ENCODE measurements at places on chromosomes 4 and X.
A peak's percentile ranks its signal among the peaks of the same experiment; 100 is the strongest.

DNA sequence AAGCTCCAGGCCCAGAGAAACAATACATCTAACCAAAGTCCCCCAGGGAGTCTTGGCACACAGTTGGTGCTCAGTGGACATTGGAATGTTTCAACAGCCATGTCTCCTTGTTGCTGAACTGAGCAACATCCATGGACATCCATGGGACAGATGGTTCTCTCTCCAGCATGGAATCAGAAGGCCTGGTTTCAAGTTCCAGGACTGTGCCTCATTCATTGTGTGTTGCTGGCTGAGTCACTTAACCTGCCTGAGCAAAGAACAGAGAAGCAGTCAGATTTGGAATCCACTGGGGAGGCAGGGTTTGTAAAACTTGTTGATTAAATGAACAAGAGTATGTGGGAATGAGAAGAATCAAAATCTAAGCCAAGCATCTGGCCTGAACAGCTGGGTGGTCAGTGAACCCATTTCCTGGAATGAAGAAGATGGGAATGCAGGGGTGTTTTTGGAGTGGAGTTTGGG, 147.9 kb downstream of the CHIC2 start:
- no peak for DNase-seq

- DNase-seq = no peak
Measured at GRCh38 chr4:89835413-89835812, 1.5 kb downstream of the SNCA start.

DNA sequence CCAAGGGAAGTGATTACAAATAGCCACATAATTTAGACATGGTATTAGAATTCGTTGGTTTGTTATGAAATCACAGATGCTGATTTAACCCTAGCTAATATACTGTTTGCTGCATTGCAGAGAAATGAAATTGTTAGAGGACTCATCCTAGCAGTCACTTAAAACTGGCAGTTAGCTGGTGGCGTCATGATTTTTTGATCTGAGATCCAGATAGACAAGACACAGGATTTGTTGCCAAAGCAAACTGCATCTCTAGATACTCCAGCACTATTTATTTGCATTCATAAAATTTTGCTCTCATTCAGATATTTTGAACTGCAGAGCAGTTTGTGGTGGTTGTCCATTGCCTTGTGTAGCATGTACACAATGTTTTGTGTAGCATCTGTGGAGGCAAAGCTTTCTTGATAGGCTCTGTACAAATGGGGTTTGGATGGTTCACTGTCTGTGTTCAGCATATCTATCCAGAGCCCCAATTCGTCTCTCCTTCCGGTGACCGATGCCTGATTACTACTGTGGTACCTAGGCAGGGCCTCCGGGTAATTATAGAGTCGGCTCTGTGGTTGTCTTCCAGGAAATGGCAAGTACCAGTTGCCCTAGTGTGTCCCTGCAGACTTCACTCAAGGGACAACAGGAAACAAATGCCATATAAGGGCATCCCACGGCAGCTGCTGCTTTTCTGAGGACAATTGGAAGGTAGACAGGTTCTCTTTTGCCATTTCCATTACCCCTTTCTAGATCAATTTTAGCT, 30.1 kb upstream of the SPARCL1 start:
- DNase-seq = no peak

DNA sequence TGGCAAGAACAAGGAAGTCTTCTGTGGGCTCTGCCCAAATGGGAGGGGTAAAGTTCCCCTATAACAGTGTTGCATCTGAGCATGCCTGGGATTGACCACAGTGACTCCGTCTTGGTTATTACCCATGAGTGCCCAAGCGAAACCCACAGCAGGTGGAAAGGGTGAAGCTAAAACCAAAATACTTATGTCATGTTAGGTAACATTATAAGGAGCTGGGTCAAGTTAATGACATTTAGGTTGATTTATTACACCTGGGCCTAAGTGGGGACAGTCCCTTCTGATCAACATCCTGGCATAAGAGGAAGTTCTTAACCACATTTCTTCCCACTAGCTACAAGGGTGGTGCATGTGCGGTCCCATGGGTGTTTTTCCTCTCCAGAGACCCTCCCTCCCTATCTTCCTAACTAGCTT, 1.3 kb upstream of the ZNF732 start:
- no peak for DNase-seq

GRCh38 chr4:106587558-106587957, 219.0 kb upstream of the GIMD1 start:
- DNase-seq = no peak

DNA sequence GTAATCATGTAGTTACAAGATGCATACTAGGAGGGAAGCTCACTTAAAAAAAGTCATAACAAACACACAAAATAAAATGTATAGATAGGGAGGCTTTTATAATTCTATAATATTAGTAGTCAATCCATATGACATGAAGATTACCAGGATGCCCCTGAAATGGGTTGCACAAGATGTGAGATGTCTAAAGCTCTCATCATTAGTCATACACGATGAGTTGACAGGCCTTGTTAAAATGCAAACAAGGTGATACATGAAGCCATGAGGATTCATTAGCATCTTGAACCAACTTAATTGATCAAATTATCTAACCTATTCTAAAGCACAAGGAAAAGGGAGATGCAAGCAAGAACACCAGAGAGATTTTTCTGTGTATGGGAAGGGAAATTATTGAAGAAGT, 470.2 kb downstream of the IQCM start:
- DNase-seq = no peak

GRCh38 chr4:127995776-127996175, 30.6 kb downstream of the ABHD18 start:
- no peak for DNase-seq

GRCh38 chr4:110034026-110034393, 121.3 kb downstream of the EGF start:
- DNase-seq = no peak

DNA sequence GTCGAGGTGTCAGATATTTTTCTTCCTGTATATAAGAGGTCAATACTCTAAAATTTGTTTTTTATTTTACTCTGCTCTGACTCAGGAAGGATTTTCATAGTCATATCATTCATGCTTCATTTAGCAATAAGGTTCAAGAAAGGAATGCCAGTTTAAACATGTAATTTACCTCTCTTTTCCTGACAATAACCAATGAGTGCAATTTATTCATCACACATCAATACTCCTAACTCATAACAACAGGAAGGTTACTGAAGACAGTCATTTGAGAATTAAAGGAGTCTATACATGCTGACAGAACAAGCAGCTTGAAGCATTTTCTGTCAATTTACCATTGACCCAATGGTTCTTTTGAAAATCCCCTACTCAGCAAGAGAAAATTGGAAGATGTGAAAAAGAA, 190.3 kb upstream of the RPS6KA3 start:
- DNase-seq = no peak

DNA sequence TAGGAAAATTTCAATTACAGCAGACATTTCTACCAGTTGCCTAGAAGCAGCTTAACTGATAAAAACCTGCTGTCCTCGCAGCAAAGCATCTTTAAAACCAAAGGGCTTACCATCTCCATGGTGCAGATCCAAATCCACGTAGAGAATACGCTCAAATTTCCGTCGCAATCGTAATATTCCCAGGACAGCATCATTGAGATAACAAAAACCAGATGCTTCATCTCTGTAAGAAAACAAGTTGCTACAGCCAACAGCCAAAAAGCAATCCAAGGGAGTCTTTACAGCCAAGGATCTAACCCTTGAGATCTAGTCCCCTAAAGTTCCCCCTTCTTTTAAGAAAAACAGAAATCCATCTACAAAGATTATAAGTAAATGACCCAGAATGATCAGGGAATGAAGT, 77.6 kb downstream of the HDAC8 start:
- DNase-seq = no peak

DNA sequence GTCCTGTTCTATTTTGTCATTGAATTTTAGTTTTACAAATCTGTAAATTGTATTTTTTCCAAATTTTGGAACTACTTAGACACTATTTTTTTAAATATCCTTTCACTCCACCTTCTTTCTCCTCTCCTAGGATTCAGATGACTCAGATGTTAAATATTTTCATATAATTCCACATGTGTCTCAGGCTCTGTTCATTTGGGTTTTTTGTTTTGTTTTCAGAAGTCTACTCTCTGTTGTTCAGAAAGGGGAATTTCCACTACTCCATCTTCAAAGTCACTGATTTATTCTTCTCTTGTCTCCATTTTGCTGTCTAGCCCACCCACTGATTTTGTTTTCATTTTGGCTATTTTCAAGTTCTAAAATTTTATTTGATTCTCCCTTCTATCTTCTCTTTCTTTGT, 264.0 kb upstream of the SLIT2 start:
- no peak for DNase-seq

DNA sequence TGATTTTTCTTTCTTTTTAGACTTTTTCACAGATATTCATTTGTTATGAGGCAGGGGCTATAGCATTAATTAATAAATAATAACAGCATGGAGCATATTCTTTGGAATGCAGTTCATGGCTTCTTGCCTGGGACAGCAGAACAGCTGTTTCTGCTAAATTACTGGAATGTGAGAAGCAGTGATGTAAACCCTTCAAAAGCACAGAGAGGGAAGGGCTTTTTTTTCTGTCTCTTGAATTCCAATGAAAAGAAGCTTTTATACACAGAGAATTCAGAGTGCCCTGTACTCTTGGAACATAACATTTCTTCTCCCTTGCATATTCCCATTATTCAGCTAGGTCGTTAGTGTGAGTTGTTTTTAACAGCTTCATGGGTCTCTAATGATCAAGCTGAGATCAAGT, 28.5 kb upstream of the ANK2 start:
- no peak for DNase-seq

DNA sequence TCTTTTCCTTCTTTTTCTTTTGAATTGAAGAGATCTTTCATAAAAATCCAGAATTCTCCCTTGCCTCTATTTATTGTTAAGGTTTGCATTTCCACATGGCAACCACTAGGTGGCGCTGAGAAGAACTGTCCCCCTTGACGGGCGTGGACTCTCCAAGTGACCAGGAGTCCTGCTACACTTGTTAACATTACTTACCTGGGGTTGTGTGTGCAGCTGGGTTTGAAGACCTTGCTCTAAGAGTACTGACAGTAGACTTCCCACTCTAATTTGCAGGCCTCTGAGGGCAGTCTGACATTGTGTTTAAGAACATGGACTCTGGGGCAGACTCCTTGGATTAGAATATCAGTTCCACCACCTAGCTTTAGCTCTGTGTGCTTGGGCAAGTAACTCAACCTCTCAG, 52.8 kb downstream of the GPRIN3 start:
- DNase-seq = no peak

DNA sequence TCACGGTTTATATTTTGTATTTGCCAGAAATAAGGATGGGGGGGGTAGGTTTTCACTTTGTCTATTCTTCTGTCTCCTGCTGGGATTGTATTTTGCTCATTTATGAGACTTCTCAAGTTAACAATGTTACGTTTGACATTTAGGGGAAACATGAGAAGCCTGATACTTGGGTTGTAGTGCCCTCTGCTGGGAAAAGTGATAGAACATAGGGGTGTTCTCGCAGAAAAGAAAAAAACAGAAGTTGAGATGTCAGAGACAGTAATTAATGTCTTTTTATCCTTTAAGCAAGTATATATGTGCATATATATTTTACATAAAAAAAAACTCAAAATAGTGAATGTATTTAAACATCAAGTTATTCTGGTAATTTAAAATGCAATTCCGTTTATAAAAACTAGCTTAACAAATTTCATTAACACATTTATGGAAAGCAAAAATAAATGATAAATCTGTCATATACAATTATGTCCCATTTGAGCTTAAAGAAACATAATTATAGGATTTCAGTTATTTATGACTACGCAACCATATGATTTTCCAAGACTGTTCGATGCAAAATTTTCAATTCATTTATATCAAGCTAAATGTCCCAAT, 46.0 kb upstream of the TMPRSS11F start:
- DNase-seq = no peak

DNA sequence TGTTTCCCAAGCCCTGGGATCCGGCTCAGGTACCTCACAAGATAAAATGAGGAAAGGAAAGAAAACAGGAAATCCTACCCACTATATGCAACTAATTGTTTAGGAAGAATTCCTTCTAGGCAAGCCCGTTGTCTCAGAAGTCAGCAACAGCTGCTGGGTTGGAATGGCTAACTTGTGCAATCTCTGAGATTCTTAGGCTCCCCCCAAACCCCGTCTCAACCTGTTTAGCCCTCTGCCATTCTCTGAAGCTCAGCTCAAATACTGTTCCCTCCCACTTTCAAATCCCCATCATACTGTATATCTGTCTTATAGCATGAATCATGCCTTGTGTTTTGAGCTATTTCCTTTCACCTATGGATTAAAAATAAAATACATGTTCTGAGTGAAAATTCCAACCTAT, 28.9 kb downstream of the STARD8 start:
- DNase-seq = no peak

- DNase-seq = no peak
Measured at GRCh38 chr4:92969650-92970379, 666.0 kb downstream of the GRID2 start.

DNA sequence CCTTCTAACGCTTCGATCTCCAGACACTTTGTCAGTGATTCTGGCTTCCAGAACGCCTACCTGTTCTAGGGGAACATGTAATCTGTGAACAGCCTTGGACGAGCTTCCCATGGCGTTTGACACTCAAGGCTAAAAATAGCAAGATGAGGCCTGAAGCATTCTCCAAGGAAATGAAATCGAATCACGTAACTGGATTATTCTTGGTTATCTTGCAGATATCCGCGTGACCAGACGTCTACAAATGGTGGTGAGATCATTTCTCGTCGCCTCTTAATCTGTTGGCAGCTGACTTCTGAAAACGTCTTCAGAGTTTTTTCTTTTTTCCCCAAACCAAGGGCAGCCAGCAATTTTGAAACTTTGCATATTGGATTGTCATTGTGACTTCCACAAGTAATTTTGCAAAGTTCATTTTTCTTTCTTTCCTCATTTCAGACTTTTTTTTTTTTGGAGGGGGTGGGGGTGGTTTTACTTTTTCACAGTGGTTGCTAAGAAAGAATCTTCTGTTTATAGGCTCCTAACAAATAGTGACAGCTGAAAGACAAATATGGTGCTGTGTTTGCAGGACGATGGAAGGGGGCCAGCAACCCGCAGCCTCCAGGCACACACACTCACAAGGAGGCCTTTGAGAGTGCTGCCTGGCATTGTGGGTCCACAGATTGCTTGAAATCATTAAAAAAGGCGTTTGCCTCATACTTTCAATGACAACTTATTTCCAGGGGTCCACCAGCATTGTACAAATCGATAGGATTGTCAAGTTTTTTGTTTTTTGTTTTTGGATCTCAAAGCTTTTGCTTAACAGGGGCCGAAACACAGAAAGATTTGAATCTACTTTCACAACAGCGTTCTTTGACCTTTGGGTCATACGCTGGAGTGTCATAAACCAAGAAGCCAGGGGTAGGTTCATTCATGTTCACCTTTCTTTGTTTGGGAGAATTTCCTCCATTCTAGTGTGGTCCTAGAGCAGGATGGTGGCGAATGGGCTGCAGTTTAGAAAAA, 32.4 kb upstream of the PDLIM3 start:
- peak; percentile 69 for DNase-seq

Measured in nucleus accumbens (tissue), 56 donors.